ENCODE measurements at places on chromosomes 2 and 18.
A peak's percentile ranks its signal among the peaks of the same experiment; 100 is the strongest.

GRCh38 chr18:27711382-27711781 lies 465.5 kb downstream of the CDH2 start:
- no peak for DNase-seq

DNA sequence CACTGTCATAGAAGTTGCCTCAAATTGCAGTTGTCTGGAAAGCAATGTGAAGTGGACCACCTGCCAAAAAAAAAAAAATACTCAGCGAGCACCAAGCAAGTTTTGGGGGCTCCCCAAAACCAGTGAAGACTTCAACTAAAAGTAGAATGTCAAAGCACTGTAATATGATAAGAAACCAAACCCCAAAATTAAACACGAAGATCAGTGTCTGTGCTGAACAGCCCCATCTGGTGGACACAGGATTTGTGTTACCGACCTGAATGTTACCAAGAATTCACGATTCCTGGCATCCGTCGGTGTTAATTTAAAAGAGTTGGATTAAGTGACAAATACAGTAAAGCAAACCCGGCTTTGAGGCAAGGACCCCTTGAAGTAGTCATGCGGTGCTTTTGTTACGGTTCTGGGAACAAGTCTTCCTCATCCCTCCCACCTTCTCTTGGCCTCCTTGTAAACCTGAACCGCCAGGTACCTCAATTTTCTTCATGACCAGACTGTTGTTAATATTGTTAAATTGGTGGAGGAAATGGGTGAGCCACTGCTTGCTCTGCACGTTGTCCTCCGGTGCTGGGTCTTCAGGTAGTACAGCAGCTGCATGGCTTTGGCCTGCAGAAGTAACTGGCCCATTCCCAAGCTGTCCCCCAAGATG lies 31.3 kb upstream of the SSB start:
- peak; percentile 68 for DNase-seq

GRCh38 chr2:110860630-110861029 lies 128.3 kb downstream of the ACOXL start:
- DNase-seq, result no peak

DNA sequence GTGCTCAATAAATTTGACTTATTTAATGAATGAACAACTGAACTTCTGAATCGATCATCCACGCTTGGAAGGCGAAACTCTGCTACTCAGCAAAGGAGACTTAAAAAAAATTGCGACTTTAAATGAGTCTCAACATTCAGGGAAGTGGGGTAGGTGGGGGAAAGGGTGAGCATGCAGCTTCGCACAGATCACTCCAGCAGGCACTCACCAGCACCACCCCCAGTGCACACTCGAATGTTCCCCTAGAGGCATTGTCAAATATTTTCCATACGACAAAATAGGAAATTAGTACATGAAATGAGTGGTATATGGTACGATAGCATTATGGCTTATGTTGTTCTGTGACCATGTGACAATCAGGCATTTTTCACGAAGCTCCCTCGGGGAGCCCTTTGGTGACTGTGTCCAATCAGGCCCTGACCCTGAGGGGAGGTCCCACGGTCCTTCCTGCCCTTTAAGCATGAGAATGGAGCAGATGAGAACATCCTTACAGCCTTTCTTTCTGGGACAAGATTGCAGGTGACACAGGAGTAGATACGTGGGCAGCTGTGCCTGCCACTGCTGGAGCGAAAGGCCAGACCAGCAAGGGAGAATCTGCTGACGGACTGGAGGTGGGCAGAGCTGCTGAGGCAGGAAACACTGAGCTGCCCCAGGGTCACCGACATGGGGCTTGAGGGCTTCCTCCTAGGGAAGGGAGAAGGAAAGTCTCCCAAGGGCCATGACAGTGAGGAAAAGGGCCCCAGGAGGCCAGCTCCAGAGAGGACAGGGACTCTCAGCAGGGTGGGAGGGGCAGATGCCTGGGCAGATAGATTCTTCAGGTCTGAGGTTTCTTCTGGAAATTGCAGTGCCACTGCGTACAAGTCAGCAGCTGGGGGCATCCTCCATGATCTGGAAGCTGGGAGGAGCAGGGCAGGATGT lies 101.3 kb upstream of the ID2 start:
- no peak for DNase-seq

DNA sequence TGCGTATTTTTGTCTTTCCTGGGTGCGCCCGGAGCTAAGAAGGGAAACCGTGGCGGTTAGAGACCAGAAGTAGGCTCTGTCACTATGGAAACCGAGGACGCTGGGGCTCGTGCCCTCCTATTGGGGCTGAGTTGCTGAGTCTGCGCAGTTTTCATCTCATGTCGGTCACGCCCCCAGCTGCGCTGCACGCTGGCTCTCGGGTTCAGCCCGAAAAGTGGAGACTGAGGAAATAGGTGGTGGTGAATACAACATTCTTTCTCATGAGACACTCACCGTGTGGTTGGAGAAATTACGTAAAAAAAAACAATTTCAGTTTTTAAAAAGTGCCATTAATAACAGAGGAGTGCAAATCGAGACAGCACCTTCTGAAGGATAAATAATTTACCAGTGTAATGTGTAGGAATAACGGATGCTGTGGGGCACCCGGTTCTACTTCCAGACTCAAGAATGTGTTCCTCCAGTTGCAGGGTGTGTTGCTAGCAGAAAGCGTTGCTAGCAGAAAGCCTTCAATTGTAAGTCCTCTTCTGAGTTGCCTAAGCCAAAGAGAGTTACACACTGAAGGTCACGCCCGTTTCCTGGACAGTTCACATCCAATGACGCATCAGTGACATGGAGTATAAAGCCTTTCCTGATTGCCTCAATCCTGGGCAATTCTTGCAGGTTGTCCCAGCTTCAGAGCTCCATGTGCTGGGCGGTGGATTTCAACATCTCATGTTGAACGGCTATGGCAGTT lies 20.4 kb upstream of the CXXC1 start:
- DNase-seq, result peak; percentile 84

DNA sequence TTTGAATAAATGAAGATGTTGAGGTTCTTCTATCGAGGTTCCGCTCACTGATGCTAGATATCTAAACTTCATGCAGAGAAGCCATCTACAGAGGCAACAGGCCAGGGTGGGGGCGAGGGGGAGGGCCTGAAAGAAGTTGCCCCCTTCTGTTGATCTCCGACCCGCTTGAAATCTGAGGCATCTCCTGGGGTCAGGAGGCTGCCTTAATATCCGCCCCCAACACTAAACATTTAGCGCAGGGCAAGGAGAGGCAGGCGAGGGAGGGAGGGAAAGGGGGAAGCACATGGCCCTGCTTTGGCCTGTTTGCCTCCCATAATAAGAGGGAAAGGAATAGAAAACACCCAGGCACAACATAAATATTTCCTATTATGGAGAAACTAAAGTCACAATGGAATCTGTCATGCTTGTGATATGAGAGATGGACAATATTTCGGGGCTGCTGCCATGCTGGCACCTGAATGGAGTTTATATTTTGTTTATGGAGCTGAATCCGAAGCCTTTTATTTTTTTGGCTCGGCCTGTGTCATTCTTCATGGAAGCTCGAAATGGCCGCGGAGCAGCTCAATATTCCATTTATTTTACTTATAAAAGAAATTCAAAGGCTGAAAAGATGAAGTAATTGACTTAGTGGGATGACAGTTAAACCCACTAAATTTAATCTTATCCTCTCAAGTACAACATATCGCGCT lies 221.1 kb downstream of the INSIG2 start:
- DNase-seq, result no peak

DNA sequence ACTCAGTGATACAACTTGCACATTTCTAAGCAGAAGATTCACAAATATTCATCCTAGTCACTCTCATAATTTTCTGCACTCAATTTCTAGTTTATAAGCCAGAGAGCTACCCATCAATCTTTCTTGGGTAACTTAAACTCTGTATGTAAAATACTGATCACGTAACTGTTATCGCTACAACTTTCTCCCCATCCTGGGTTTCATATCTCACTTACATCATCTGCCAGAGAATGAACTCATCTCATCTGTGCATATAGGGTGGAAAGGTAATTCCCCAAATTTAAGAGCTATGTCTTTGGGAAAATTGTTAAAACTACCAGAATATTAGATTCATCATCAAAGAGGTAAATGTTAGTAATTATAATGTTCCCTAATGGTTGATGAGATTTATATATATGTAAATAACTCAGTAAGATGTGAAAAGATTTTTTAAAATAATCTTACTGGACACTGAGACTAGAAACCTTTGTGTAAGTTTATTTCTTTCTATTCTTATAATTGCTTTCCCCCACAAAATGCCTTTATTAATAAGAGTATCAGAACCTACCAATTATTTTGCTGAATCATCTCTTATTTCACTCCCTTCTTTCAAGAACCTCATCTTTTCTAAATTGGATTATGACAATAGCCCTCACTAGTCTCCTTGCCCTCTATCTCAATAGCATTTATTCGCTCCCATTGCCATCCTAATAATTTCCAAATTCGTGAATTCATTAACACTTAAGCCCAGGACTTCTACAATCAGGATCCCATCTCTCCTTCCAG lies 729.0 kb downstream of the EPHA4 start:
- no peak for DNase-seq

- DNase-seq, result no peak
Observed at GRCh38 chr18:24346254-24346653, 51.4 kb downstream of the OSBPL1A start.

GRCh38 chr2:75632813-75633212 lies 13.8 kb upstream of the MRPL19 start:
- no peak for DNase-seq

GRCh38 chr2:199527071-199527470 lies 69.3 kb upstream of the SATB2 start:
- DNase-seq, result no peak

DNA sequence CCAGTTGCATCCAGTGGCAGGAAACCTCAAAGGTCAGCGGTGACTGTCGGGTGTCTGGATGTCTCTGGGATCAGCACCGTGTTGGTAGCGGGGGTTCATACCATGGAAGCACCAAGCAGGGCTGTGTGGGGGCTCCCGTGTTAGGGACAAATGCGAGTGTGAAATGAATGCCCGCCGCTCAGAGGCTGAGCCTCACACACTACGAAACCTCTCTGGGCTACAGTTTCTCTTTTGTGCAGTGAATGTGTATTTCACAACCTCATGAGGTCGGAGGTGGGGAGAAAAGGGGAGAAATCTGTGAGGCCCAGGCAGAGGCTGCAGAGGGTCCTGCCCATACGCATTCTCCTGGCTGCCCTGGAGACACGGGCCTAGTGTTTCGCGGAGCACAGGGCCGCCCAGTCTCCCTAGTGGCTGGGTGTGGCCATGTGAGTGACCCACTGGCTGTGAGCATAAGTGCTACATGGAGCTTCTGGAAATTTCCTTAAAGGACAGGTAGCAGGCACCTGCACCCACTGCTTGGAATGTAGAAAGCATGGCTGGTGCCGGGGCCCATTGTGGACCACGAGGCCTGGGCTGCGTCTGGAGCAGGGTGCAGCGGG lies 138.0 kb upstream of the GLI2 start:
- no peak for DNase-seq
